ENCODE measurements at places on chromosomes 7 and 10.

- no peak for DNase-seq
Observed at GRCh38 chr10:110017907-110018306, 10.1 kb downstream of the ADD3 start.

DNA sequence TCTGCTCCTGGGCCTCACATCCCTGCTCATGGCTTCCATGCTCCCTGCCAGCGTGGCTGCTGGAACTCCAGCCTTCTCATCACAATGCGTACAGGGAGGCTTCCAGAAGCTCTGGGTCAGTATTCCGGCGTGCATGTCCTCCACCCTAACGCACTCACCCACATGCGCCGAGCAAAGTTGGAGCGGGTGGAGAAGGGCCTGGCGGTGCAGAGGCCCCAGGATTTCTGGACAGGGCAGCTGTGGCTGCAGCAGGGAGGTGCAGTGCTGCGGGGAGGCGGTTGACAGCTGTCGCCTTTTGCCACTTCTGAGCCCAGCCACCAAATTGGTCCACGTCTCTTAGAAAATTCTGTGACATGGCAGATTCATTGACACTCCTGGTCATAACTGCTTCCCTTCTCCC, 33.6 kb upstream of the FAM20C start:
- DNase-seq, result no peak

- no peak for DNase-seq
Observed at GRCh38 chr7:1559626-1560590, 3.9 kb upstream of the TMEM184A start.

DNA sequence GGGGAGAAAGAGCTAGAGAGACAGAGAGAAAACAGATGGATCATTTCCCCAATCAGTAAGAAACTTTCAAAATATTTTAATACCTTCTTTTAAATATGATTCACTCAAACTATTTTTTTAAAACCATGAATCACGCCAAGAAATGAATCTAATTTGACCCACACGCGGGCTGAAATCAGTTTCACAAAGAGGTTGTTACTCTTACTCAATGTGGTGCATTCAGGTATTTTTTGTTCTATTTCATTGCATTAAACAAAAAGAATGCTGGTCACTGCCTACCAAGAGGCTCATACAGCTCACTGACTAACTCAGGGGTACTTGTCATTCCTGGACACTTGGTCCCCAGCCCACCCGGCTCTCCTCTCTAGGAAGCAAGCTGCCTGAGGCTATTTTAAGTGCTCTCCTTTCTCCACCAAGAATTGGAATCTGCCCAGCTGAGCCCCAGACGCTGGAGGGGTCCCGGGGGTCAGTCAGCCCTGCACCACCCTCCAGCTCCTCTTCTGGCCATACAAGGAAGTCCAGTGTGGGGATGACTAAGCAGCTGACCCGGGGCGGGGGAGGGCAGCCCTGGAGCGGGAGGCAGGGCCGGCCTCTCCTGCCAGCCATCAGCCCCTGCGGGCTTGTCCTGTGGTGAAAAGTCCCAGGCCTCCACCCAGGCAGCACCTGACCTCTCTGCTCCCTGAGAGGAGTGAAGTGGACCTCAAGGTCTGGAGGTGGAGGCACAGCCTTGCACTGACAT, 21.7 kb upstream of the PFKP start:
- no peak for DNase-seq

GRCh38 chr10:11598712-11599397, 12.6 kb downstream of the USP6NL start:
- DNase-seq, result no peak

Data from urothelium cell line (cell line).